ENCODE measurements at places on chromosomes 5 and 9. TPM values are rescaled to one million over a fixed set of nuclear protein-coding genes. Genes with fewer than 3 reads are reported as not detected.
A peak's percentile ranks its signal among the peaks of the same experiment; 100 is the strongest.

Gene LHX2
- not detected for polyA plus RNA-seq

- no peak for DNase-seq
These were observed 17.6 kb downstream of the ALDH7A1 start for GRCh38 chr5:126577415-126577814.

DNA sequence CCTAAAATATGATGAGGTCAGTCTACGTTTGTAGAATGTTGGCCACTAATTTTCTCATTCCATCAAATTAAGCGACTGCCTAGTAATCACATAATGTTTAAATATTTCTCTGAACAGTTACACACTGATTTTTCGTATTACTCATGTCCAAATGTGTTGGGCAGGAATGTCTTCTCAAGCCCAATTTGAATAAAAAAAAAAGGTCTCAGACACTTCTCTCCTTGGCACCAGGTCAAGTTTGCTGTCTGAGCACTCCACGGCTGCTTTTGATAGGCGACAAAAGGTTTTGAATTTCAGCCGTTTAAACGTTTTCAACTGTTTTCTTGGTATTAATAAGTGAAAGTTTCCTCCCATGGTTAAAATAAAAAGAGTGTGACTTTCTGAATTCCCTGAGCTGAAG lies 542.1 kb downstream of the IRX1 start:
- DNase-seq = no peak

GRCh38 chr5:127447827-127448226 lies 69.6 kb upstream of the PRRC1 start:
- DNase-seq = no peak

- no peak for DNase-seq
These were observed 8.6 kb downstream of the RUFY1 start for GRCh38 chr5:179558932-179559283.

Gene GFPT2
- polyA plus RNA-seq = 5.5 TPM

Gene NOXA1
- 3.9 TPM for polyA plus RNA-seq

- no peak for DNase-seq
These were observed 55.9 kb upstream of the STXBP1 start for GRCh38 chr9:127555840-127556820.

- no peak for DNase-seq
These were observed 57.5 kb downstream of the ZNF510 start for GRCh38 chr9:96720435-96720834.

Gene PCDHB15
- polyA plus RNA-seq = 11.3 TPM

DNA sequence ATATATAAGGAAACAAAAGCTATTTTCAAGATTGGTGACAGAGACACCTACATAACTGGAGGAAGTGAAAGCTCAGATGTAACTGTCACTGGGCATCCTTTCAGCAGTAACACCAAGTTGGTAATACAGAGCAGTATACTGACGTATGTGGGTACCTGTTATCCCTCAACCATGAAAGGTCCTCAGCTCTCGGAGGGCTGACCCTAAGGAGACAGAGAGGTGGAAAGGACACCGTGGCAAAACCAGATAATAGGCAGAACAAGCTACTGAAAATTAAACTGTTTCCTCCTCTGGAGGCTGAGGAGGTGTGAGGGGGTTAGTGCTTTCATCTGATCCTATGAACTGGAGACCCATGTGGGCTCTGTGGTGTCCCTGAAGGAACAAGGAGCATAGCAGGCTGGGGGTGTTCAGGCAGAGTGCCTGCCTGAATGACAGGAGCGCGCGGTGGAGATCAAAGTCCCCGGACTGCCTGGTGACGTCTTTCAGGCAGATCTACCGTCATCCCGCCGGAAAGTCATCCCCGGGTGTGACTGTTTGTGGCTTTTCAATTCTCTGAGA lies 130.2 kb upstream of the FSTL4 start:
- no peak for DNase-seq

- DNase-seq = no peak
These were observed 48.1 kb downstream of the ZNF622 start for GRCh38 chr5:16417398-16418074.

DNA sequence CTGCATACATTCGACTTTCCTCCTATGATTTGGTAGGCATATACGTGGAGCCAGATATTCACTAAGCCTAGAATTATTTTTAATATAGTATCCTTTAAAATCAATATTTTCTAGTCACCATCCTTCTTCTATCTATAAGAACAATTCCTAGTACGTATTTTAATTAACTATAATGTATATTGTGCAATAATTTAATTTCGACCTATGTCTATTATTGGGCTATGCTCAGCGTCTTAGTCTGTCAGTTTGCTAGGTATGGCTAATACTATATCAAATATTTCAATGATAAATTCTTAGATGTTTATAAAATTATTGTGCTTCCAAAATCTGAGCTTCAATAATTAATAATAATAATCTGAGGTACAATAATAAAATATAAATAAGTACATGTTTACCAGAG lies 705.3 kb downstream of the PRELID2 start:
- no peak for DNase-seq

GRCh38 chr5:34624691-34625090 lies 31.4 kb upstream of the RAI14 start:
- DNase-seq = no peak

GRCh38 chr9:134709512-134710270 lies 68.1 kb downstream of the COL5A1 start:
- no peak for DNase-seq

- no peak for DNase-seq
These were observed 102.3 kb downstream of the APBA1 start for GRCh38 chr9:69569738-69570451.

GRCh38 chr5:34622098-34622400 lies 34.1 kb upstream of the RAI14 start:
- DNase-seq = no peak

GRCh38 chr5:25009063-25009462 lies 364.3 kb upstream of the CDH10 start:
- DNase-seq = no peak

DNA sequence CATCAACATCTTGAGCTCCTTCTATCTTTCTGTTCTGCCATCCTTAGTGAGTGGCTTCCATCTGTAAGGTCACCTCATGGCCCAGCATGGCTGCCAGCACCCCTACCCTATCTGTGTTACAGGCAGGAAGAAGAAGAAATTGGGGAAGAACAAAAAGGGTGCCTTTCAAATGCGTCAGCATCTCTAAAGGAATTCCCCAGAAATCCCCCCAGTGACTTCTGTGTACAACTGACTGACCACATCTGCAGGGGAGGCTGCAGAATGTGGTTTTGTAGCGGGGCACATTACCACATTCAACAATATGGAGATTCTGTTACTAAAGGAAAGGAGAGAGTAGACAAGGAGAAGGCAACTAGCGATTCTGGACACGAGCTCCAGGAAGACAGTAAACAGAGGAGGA lies 40.1 kb downstream of the ALG2 start:
- no peak for DNase-seq

DNA sequence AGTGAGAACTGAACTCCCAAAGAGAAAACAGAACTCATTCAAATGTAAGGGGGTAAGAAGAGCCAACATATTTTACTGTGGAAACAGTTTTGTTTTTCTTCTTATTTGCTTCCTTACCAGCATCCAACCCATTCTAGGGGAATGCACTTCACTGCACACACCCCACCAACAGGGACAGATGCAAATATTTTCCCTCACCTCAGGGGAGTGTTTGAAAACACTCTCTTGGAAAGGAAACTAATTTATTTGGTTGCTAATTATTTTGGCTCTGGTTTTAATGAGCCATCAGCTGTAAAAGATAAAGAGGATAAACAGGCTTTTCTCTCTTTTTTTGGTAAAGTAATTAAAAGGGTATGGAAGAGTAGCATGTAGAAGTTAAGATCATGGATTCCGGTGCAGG lies 413.4 kb downstream of the MAN2A1 start:
- no peak for DNase-seq

- DNase-seq = no peak
These were observed 139.2 kb upstream of the LHFPL2 start for GRCh38 chr5:78787783-78788182.

- no peak for DNase-seq
These were observed 16.2 kb downstream of the ATPSCKMT start for GRCh38 chr5:10233505-10233904.

- DNase-seq = peak; percentile 10
These were observed 76.9 kb downstream of the LHX2 start for GRCh38 chr9:124088476-124088837.

Gene NR2F1
- polyA plus RNA-seq = 200 TPM

Gene FAM13B
- 52.8 TPM for polyA plus RNA-seq

GRCh38 chr5:140344683-140345423 lies 1.6 kb downstream of the HBEGF start:
- DNase-seq = no peak

Gene BTNL9
- polyA plus RNA-seq = 5.4 TPM

GRCh38 chr5:35131723-35132122 lies 84.0 kb upstream of the AGXT2 start:
- no peak for DNase-seq

DNA sequence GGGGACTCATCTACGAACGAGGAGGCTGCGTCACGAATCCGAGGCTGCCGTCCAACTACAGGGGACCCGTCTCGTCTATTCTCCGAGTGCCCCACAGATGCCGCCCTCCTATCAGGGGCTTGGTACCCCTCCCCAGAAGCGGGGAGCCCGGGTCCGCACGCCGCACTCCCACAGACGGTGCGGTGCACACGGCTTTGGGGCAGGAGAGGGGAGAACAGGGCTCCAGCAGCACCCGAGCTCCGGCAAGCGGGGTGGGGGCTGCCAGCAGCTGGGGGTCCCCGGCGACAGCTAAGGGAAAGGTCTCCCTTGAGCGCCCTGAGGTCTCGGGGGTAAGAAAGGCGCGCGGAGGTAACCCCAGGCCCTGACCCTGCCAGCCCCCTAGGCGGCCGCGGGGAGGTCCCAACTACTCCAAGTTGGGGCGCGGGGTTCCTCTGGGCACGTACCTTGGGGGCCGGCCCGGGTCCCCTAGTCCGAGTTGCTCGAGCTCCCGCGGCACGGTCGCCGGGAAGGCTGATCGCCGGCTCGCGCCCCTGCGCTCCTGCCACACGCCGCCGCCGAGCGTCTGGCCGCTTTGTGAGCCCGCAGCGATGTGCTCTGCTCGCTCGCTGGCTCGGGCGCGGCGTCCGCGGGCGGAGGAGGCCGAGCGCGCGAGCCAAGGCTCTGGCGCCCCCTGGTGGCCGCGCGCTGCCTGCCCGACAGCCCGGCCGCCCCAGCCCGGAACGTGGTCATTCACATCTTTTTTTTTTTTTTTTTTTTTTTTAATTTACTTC lies at the start of gene SPOCK1:
TSS of gene SPOCK1 (minus strand) at position 591 of the 770 bp plus-strand sequence.
- no peak for DNase-seq

DNA sequence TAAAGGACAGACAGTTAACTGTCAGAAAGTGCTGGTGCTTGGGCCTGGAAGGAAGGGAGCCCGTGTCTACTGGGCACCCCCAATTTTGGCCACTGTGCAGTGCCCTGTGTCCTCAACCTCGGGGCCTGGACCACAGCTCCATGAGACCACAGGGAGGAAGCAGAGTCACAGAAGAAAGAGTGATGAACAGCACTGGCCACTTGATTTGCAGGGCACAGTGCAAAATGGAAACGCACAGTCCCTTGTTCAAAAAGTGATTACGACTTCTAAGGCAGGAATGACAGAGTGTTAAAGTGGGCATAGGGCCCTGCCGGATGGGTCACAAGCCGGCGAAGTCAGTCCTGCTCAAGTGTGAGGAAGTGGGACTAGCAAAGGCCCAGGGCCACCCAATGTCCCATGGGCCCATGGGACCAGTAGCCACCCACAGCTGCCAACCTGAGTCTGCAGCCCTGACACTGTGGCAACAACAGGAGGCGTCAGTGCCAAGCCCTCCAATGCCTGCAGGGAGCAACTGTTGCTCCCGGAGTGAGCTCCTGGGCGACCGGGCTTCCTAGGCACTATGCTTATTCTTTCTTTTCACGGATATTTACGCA lies 85.4 kb downstream of the ADAMTS2 start:
- DNase-seq = no peak

DNA sequence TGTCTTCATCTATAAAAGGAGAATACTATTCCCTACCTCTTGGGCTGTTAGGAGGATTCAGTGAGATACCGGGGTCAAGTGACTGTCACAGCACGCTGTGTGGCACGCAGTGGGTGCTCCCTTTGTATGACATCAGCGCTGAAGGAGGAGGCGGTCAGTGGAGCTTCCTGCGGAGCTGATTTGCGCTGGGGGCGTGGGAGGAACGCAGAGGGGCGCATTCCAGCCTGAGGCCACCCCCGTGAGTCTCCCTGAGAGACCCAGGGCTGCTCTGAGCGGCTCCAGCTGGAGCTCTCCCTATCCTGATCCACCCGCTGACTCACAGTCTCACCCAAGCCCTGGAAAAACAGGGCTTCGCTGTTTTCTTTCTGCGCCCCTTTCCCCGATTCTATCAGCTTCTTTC lies 24.3 kb upstream of the NEURL1B start:
- DNase-seq = no peak

- no peak for DNase-seq
These were observed 263.1 kb upstream of the RGMB start for GRCh38 chr5:98510143-98510985.

DNA sequence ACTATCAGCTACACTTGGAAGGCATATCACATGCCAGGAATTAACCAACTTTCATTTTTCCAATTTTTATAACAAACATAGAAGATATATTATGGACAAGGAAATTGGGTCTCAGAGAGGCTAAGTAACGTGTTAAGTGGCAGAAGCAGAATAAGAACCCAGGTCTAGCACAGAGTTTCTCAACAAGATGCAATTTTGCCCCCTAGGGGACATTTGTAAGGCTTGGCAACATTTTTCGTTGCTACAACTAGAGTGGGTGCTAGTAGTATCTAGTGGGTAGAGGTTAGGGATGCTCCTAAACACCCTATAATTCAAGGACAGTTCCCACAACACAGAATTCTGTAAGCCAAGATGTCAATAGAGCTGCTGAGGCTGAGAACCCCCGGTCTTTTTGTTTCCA lies 180.6 kb downstream of the SNCAIP start:
- DNase-seq = no peak

GRCh38 chr5:17918373-17919104 lies 284.3 kb downstream of the TAF11L14 start:
- no peak for DNase-seq

- no peak for DNase-seq
These were observed 34.4 kb upstream of the SARDH start for GRCh38 chr9:133772581-133772980.

DNA sequence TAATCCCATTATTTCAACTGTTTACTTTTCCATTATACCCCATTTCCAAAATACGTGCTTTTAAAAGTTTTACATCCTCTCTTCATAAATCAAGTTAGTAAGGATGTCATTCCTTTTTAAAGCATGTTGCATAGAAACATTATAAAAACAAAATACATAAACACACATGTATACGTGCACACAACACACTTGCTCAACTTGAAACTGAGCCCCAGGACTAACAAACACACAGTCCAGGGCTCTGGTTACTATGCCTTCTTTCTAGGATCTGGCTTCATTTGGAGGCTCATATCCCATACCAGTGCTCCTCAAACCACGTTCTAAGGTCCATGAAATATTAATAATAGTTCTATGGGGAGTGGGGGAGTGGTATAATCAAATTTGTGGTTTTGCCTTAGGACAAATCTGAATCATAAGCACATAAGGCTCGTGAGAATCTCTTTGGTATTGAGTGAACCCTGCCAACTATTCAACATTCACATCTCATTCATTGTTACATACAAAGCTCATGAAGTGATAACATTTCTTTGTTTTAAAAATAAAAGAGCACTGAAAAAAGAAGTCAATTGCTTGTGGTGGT lies 55.2 kb downstream of the NFIB start:
- DNase-seq = no peak

Gene GLDC
- polyA plus RNA-seq = 21.4 TPM
